Stimulated activated CD4-positive, alpha-beta T cell treated with anti-CD3 and anti-CD28 coated beads, Interleukin-1b, Interleukin-23, amount 100 ng/mL, for 48 hours (primary cell): ENCODE measurements at places on chromosomes 13 and 19.

DNA sequence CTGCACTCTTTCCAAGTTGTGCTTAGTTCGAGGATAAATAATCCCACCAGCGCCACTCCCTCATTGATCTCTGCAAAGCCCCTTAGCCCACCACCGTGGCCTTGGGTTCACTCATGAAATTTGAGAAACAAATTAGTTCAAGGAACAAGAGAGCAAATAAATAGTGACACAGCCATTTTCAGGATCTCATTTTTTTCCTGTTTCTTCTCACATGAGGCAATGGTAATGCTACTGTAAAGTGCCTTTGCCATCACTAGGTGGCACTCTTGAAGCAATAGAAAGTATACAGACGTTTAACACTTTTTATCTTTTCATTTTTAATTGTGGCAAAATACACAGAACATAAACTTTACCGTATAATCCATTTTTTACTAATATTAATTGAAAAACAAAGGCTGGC lies 76.8 kb upstream of the ZNF835 start:
- no peak for DNase-seq

GRCh38 chr13:98352226-98352625 lies 175.2 kb upstream of the RNF113B start:
- no peak for DNase-seq

GRCh38 chr13:42272804-42273175 lies 838 bp downstream of the AKAP11 start:
- DNase-seq: no peak

GRCh38 chr13:40207001-40207478 lies 459.4 kb downstream of the FOXO1 start:
- peak; percentile 36 for DNase-seq

DNA sequence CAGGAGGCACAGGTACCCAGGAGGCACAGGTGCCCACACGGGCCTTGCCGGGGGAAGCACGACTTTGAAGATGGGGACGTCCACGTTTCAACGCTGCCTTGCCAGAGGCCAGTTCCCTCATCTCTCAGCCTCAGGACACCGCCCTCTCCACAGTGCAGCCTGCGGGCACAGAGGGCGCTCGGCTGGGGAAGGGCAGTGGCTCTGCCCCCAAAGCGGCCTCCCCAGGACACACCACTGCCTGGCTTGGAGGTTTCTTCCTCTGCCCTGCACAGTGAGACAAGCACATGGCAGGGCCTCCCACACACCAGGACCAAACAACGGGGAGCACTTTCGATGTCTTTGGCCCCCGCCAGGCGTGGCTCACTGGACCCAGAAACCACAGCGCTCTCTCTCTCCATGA lies 73.0 kb downstream of the RASA3 start:
- DNase-seq: no peak

DNA sequence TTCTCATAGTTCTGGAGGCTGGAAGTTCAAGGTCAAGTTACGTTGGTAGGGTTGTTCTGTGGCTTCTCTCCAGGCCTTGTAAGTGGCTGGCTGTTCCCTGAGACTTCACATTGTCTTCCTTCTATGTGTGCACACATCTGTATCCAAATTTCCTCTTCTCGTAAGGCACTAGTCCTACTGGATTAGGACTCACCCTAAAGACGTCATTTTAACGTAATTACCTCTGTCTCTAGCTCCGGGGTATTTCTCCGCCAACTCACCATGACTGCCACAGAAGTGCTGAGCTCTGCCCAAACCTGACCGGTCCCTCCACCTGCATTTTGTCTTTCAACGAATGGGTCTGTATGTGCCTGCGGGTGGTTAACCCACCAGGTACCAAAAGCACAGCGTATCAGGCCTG lies 8.7 kb upstream of the SYDE1 start:
- DNase-seq: no peak

DNA sequence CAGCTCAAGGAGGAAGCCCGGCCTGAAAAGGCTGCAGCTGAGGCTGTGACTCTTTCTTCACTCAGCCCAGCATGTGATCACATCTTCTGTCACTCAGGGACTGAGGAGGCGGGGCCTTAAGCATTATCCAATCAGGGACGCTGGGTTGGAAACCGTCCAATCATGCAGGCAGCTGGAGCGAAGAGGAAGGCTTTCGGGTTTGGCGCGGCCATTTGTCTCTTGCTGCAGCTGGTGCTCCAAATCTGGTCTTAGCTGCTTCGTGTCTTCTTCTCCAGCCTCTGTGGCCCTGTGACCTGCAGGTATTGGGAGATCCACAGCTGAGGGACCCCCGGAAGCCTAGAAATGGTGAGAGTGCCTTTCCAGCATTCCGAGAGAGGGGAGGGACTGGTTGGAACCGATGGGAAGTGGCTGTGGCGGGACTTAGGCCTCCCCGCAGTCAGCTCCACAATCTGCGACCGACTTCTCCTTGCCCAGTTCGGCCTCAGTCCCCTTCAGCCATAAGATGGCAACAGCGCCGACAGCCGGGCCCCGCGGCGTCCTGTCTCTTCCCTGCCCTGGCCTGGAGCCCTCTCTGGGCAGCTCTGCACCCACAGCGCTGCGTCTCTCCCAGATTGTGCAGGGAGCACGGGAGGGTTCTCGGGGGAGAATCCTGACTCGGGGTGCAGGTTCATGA lies at the start of gene ZNF90:
ZNF90 (plus strand) TSS at position 210 of the 673 bp plus-strand sequence; CDS start at position 343, 133 bp downstream.
- peak; percentile 92 for DNase-seq

- no peak for DNase-seq
Measured at GRCh38 chr13:44622708-44623107, 46.6 kb upstream of the TSC22D1 start.

DNA sequence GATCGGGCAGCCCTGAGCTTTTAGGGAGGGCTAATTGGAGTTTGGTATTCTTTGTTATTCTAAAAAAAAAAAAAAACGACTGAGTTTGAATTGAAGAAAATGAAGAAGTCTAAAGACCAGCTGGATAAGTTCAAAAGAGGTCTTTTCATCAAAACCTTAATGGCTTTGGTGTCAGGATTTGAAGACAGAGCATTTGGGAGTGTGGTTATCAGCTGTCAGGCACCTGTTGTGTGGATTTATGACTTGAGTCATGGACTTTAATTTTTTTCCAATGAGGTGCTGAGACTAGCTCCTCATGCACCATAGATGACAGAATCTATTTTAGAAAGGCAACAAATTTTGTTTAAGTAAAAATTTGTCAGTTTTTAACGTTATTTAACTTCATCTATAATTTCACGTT lies 72.5 kb downstream of the FREM2 start:
- no peak for DNase-seq

DNA sequence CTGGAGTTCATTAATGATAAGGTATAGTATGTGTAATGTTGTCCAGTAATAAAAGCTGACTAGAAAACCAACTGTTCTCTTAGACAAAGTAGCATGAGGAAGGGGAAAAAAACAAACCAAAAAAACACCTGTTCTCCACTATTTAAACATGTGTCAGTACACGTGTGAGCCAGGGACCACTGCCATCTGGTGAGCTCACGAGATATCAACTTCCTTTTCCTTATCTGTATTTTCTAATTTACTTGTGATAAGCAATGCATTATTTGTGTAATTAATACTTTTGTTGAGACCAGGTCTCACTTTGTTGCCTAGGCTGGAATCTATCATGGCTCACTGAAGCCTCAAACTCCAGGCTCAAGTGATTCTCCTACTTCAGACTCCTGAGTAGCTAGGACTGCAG lies 4.3 kb upstream of the SIX5 start:
- no peak for DNase-seq
